ENCODE measurements at places on chromosomes 5 and 9.

DNA sequence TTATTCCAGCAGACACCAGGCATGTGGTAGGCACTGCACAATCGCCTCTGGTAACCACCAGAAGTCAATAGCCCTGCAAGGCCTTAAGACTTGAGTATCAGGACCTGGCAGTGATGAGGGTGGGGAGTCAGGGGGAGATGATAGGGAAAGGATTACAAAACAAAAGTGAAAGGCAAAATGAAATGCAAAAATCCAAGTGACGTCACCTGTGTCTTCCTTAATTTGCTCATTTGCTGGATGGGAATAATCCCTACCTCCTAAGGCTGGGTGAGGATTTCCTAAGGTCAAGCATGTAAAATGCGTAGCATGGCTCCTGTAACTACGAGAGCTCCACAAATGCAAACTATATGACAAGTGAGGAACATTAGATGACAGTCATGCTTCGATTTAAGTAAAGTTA lies 58.4 kb downstream of the FOXI1 start:
- DNase-seq, result no peak

GRCh38 chr5:164358531-164359259 lies 853.3 kb downstream of the MAT2B start:
- DNase-seq, result no peak

DNA sequence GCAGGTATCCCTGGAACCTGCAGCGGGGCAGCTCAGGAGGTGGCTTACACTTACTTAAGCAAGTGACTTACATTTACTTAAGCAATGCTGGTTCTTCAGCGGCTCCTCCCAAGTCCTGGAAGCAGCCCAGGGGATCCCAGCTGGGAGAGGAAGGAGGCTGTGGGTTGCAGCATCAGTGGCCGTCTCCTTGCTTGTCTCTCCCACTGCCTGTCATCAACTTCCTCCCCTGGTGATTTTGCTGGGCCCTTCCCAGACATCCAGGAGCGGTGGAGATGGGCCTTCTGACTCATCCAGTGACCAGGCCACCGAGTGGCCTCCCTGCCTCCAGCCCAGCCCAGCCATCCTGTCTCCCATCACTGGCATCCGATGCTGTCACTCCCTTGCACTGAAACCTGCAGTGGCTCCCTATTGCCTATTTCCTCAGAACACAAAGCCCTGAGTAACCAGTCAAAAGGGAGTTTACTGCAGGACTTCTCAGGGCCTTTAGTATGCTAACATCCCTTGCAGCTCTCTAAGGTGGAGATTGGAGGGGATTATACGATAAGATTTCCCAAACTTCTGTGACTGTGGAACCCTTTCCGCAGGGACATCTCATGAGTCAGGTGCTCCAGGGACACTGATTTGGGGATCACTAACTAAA lies 155.9 kb upstream of the PHYKPL start:
- DNase-seq, result no peak

GRCh38 chr5:152532714-152533113 lies 127.6 kb upstream of the NMUR2 start:
- no peak for DNase-seq

DNA sequence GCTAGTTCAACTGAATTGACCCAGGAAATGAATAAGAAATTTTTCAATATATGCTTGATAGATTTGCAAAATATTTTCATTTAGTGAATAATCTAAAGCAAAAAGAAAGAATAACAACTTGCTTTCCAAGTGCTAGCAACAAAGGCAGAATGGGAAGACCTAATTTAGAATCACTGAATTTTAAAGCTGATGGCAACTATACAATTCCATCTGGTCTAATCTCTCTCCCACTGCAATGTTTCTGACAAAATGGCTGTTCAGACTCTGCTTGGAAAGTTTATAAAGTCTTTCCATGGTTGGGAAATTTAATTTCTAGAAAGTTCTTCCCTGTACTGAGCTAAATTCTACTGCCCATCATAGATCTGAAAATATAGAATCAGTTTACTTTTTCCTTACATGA lies 75.7 kb upstream of the ACOT12 start:
- DNase-seq, result no peak

DNA sequence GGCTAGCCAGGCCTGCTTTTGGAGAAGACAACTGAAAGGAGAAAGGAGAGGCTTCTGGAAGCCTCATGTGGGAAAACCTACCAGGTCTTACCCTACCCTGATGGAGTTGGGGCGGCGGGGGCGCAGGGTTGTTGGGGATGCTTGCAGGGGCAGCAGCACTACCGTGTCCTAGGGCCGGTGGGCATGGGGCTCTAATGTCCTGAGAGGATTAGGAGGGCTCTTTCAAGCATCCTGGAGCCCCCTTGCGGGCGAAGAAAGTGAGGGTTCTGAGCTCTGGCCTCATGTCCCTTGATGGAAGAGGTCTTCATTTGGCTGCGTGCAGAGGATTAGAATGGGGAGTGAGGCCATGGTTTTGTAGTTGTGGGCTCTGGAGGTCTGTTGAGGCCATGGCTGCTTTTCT lies 86.9 kb upstream of the PITX1 start:
- DNase-seq, result no peak

DNA sequence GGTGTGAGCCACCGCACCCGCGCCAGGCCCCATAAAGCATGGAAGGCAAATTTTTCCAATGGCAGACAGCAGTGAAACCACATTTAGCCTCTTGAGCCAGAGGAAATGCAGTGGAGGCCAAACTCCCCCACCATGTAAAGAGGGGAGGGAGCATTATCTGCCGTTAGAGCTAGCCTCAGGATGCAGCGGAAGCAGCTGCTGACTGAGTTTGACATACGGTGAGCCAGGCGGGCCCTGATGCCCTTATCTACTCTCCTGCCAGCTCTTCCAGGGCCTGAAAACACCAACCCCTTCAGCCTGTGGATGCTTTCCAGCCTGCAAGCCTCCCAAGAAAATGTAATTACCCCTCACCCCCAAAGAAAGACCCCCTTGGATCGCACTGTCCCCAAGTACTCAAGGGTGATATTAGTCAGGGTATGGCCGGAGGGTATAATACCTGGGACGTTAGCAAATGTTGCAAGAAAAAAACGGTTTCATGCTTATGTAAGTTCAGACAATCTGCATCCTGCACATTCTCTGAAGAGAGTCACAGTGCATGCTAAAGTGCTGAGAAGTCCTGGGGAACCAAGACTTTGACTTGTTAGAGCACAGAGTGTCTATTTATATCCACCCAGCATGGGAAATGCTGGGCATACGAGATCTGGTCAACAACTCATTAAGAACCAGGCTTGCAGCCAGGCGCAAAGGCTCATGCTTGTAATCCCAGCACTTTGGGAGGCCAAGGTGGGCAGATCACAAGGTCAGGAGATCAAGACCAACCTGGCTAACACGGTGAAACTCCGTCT lies 11.3 kb upstream of the GGTA1 start:
- DNase-seq, result no peak

DNA sequence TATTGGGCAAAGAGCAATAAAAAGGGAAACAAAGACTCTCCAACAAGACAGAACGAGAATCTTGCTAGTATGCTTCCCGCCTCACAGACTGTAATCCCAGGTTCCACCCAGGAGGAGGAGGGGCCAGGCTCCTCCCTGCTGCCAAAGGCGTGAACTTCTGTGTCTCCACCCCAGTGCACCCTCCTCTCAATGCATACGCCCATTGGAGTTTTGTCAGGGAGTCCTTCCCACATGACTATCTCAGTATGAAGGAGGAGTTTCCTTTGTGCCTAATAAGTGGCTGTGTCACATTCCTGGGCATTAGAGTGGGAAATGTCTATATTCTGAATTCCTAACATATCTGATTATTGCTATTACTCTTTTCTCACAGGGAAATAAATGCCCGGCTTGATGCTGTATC lies 106.4 kb upstream of the DHFR start:
- no peak for DNase-seq

DNA sequence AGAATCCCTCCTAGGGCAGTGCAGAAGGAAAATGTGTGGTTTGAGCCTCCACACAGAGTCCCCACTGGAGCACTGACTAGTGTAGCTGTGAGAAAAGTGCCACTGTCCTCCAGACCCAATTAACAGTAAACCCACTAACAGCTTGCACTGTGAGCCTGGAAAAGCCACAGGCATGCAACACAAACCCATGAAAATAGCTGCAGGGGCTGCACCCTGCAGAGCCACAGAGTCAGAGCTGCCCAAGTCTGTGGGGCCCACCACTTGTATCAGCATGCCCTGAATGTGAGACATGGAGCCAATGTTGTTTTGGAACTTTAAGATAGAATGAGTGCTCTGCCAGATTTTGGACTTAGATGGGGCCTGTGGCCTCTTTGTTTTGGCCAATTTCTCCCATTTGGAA lies 119.8 kb upstream of the CDH9 start:
- no peak for DNase-seq

DNA sequence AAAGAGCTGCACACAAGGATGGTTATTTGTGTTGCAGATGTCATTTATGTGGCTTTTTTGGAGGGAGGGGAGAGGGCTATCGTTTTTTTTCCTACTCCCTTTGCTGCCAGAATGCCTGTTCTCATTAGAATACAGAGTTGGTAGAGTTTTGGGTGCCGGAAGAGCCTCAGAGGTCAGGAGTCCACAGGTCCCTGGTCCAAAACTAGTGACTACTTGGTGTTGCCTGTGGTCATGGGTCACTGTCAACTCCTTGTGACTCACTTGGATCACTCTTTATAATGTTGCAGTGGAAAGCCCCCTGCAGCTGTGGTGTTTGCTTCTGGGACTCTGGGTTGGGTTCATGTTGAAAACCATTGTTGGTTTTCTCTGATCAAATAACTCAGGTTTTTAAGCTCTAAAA lies 131.4 kb downstream of the MAST4 start:
- DNase-seq, result no peak

- no peak for DNase-seq
Observed at GRCh38 chr9:115327436-115328122, 209.6 kb upstream of the TNC start.

- DNase-seq, result no peak
Observed at GRCh38 chr5:114223866-114224265, 138.0 kb upstream of the KCNN2 start.

DNA sequence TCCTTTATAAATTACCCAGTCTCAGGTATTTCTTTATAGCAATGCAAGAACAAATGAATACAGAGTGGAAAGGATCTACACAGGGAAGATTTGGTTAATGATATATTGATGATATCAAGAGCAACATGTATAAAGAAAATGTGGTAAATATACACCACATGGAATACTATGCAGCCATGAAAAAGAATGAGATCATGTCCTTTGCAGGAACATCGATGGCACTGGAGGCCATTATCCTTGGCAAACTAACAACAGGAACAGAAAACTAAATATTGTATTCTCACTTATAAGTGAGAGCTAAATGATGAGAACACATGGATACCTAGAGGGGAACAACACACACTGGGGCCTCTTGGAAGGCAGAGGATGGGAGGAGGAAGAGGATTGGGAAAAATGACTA lies 19.9 kb upstream of the PUM3 start:
- no peak for DNase-seq

- no peak for DNase-seq
Observed at GRCh38 chr5:116271446-116272025, 186.7 kb downstream of the COMMD10 start.

GRCh38 chr5:80837679-80838078 lies 122.5 kb upstream of the RASGRF2 start:
- peak; percentile 27 for DNase-seq

DNA sequence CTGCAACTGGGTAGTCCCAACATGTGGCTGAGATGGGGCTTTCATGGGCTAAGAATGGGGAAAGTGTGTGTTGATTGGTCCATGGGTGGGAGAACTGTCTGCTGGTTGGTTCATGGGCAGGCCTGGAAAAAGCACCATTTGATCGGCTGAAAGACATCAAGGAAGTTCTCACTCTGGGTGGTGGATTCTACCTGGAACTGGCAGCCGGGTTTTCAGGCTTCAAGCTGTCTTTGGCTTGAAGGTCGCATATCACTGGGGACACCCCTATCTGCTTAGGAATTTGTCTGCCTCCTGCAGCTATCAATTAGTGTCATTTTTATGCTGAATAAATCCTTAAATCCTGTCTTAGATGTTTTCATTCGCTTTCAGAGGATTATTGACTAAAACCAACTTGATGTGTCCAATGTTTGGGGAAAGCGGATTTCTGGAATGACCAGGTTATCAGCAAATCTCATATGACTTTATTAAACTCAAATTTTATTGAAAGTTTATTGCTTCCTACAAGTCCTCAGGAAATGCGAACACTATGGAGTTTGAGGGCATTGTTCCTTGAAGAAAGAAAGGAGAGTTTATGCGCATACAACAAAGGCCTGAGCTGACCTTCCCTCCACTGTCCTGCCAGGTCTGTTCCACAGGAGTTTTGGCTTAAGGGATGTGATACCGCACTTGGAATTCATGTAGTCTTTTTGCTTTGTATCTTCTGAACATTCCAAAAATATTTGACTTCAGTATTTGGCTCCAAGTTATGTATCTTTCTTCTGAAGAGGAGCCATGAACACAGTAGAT lies 451.1 kb downstream of the TUSC1 start:
- DNase-seq, result no peak

DNA sequence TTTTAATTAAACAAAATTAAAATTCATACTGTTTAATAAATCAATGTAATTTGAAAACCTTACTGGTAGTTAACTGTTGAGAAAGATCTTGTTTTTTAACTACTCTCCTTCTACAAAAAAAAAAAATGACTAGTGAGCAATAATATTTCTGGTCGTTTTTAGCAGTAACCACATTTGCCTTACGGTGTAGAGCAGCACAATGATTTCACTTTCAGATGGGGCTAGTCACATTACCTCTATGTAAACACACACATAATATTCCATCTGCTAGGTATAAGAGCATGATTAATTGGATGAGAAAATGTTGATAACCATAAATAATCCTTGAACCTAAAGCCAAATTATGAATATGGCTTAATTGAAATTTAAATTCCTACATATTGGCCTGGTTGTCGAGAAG lies 198.1 kb downstream of the CHSY3 start:
- DNase-seq, result no peak

- no peak for DNase-seq
Observed at GRCh38 chr9:134172198-134173126, 8.1 kb upstream of the RNU6ATAC start.

DNA sequence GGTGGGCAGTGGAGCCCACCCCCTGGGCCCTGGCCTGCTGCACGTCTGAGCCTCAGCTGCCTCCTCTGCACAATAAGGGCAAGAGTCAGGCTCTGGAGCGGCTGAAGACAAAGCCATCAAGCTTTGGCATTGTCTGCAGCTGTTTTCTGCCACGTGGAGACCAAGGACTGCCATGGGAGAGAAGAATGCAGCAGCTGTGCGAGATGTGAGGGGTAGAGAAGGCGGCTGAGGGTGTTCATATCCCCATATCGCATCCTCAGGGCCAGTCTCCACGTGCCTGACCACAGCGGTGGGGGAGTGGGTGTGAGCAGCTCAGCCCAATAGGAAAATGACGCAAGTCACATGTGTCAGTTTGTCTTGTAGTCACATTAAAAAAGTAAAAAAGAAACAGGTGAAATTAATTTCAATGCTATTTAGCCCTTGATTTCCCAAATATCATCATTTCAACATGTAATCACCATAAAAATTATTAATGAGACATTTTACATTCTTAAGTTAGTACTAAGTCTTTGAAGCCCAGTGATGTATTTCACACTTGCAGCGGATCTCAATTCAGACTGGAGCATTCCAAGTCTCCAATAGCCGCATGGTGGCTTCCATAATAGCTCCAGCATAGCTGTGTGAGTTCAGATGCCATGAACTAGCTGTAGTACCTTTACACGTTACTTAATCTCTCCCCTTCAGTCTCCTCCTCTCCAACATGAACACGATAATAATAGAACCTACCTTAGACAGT lies 6.6 kb downstream of the C1QTNF2 start:
- DNase-seq, result no peak
